Stimulated activated CD8-positive, alpha-beta memory T cell treated with anti-CD3 and anti-CD28 coated beads, Interleukin-15, amount 100 ng/mL, for 48 hours (primary cell): ENCODE measurements at places on chromosomes 4 and X.

DNA sequence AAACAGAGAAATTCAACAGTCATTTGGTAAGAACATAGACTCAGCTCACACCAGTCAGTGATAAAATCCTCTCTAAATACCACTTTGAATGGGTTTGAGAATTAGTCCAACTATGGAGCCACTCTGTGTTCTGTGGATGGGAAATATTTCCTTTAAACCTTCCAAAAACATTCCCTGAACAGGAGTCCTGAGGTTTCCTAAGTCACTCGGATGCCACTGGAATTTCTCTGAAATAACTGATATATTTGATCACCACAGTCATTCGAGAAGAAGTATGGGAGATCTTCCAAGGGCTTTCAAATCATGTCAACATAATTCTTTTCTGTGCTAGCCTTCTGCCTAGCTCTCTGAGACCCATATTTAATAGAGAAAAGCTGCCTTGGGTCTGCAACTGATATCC lies 958.6 kb downstream of the STIM2 start:
- DNase-seq: no peak

GRCh38 chr4:71206763-71207162 lies 132.1 kb upstream of the SLC4A4 start:
- no peak for DNase-seq

GRCh38 chr4:12562021-12562420 lies 922.1 kb downstream of the RAB28 start:
- DNase-seq: no peak

- no peak for DNase-seq
Measured at GRCh38 chr4:151340751-151341385, 15.5 kb upstream of the SH3D19 start.

GRCh38 chr4:27894951-27895350 lies 1034.3 kb downstream of the STIM2 start:
- no peak for DNase-seq

GRCh38 chr4:5460106-5460801 lies 248.1 kb downstream of the EVC2 start:
- DNase-seq: no peak

DNA sequence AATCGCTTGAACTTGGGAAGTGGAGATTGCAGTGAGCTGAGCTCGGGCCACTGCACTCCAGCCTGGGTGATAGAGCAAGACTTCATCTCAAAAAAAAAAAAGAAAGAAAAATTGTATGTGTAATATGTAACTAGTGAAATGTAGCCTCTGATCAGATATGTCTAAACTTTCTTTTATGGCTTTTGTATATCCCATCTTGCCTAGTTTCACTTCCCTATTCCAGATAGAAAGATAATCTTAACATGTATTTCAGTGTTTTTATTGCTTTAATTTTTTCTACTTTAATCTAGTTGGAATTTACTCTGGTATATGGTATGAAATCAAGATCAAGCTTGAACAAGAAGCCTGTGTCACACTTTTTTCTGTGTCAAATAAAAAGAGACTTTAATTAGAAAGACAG lies 1.9 kb upstream of the ZNF41 start:
- DNase-seq: no peak

GRCh38 chrX:19549838-19550237 lies 34.5 kb upstream of the MAP3K15 start:
- no peak for DNase-seq

DNA sequence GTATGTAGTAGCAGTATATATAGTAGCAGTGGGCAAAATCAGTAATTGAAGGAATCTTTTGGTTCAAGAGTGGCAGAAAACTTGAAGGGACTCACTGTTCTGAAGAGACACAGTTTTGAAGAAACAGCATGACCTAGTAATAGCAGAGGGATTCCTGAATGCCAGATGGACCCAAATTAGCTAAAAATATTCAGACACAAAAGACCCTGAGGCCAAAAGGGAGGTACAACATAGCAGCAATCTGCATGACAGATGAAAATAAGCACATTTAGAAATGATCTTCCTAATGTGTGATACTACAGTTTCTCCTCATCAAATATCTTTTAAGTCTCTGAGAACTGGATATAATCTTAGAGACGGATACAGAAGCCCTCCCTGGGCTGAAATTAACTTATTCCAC lies 536.6 kb downstream of the PPARGC1A start:
- DNase-seq: no peak

GRCh38 chr4:95092766-95093165 lies 335.0 kb downstream of the BMPR1B start:
- no peak for DNase-seq

DNA sequence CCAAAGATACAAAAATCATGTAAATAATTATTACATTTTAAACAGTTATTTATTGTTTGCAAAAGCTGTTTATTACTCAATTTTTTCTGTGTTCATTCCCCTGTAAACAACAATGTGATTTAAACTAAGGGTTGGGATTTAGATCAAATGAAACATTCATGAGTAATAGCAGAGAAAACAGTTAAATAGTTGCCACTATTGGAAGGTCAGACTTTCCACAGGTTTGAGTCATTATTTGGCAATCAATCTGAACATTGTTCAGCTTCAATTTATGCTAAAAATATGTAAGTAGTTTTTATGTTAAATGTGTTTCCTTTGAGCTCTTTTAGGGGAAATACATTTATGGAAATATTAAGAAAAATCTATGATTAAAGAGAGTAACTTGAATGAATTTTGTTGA lies 144.9 kb downstream of the STIM2 start:
- DNase-seq: no peak

GRCh38 chr4:22739968-22740367 lies 47.2 kb downstream of the GBA3 start:
- no peak for DNase-seq

DNA sequence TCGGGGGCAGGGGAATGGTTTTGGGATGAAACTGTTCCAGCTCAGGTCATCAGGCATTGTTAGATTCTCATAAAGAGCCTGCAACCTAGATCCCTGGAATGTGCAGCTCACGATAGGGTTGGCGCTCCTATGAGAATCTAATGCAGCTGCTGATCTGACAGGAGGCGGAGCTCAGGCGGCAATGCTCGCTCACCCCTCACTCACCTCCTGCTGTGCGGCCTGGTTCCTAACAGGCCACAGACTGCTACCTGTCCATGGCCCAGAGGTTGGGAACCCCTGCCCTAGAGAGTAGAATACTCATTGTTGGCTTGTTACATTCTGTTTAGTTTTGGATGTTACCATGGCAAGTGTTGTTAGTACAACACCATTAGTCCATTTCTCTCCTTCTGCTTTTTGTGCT lies 40.8 kb upstream of the STX18 start:
- DNase-seq: no peak

DNA sequence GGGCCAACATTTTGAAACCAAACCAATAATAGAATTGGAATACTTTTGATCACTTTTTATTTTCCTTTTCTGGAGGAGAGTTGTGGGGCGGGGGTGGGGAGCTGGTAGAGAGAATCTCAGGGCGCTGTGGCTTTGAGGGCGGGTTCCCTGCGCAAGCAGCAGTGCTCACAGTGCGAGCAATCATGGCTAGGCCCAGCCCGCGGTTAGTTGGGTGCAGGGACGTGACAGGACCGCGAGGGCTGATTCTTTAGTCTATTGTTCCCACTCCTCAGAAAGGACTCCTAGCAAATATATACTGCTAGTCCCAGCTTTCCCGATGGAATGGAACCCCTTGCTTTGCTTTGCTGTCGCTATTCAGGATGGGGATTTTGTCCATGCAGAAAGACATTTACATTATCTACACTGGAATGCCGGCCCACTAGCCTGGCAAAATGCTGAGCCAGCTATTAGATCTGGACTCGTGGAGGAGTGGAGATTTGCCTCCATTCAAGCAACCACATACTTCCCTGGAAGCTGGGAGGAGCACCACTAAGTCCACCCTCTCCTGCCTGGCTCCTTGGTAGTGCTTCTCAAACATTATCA lies 23.9 kb upstream of the APLN start:
- no peak for DNase-seq

- no peak for DNase-seq
Measured at GRCh38 chrX:69051901-69052300, 113.4 kb downstream of the PJA1 start.

GRCh38 chr4:144579411-144580030 lies 66.4 kb upstream of the HHIP start:
- DNase-seq: no peak

GRCh38 chrX:129161108-129161507 lies 362.2 kb downstream of the SMARCA1 start:
- no peak for DNase-seq

- DNase-seq: no peak
Measured at GRCh38 chr4:81722290-81722851, 250.7 kb upstream of the RASGEF1B start.

DNA sequence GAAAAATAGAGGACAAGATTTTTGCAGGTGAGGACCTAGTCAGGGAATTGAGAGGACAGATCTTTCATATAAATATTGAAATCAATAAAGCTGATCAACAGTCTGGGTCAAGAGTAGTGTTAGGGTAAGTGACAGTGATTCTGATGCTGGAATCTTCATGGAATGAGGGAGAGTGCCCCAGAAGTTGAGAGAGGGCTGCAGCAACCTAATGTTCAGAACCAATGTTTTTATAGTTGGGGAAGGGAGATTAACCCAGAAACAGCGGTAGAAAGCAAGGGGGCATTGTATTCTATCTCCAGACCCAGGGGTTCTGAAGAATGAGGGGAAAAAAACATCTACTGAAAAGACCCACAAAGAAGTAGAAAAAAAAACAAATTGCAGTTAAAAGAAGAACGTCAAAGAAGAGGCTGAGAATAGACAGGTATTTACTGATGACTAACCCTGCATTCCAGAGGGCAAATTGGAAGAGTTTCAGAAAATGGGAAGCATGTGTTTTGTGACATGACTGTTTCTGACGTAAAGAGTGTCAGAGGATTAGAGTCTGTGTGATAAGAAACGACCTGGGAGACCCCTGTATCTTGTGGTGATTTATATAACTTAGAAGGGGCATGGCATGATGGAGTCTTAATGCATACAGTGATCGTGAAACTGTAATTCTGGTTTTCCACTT lies 819.6 kb upstream of the EPHA5 start:
- no peak for DNase-seq

DNA sequence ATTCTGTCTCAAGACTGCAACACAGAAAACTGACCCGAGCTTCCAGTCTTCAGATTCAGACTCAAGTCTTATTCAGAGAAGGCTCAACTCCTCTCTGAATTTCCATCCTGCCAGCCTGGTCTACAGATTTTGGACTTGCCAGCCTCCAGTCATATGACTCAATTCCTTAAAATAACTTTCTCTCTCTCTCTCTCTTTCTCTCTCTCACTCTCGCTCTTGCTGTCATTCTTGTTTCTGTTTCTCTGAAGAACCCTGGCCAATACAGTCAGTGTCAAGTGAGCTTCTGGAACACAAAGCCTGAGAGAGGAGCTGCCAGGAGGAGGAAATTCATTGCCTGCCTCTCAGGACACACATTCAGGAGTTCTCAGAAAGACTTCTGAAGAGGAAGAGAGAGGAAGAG lies 154.9 kb downstream of the PARM1 start:
- DNase-seq: no peak

DNA sequence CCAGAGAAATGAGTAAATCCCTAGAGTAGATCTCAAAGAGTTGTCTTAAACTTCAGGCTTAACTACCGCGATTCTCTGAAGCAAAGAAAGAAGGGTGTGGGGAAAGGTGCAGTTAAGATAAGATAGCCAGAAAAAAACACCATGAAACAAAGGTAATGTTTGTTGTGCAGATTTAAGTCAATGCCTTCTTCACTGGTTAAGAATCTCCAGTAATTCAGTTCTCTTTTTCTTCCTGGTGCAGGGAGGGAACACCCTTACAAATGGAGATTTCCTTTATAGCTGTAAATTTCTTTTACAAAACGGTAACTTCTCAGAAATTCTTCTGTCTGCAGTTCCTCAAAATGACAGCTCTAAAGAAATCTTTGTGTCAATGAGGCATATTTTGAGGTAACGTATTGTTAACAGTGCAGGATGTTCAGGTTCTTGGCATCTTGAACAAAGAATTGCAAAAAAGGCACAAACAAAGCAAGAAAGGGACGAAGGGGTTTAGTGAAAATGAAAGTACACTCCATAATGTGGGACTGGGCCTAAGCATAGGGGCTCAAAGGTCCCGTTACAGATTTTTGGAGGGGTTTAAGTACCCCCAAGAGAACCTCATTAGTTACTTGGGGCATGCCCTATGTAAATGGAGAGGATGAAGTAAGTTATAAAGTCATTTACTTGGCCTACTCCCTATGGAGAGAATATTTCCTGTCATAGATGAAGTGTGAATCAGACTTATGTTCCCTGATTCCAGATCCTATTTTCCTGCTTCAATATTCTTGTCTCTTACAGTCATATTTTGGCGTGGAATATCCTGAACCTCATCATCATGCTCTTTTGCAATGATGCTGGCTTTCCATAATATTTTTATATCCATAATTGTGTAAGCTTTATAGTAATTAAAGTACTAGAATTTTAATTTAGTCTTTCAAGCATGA lies 492.0 kb downstream of the PCDH11X start:
- no peak for DNase-seq

DNA sequence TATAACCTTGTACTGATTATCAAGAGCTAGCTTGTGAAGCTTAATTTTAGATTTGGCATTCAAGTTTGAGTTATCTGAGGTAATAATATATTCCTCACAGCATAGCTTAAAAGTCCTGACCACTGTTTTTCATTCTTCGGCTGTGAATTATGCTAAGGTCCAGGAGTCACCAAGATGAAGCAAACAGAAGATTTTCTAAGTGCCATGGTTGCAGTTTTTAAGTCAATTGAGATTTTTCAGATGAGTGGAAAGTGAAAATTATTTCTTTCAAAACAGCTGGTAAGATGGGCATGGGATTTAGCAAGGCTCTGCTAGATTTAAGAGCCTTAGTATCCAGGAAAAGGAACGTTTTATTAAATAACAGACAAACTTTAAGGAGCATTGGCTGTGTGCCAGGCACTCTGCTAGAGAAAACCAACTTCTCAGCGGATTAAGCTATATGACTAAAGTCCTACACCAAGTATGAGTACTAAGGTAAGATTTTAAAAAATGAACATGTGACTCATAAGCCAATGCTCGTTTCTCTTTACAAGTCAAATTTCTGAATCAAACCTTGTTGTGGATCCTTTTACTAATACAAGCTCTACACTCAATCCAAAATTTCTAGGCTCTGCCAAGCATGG lies 149.9 kb upstream of the IL15 start:
- no peak for DNase-seq
